ENCODE measurements at places on chromosomes 16 and 17.
A peak's percentile ranks its signal among the peaks of the same experiment; 100 is the strongest.

- DNase-seq, result no peak
Measured at GRCh38 chr16:17986991-17987390, 349.5 kb downstream of the NPIPA8 start.

DNA sequence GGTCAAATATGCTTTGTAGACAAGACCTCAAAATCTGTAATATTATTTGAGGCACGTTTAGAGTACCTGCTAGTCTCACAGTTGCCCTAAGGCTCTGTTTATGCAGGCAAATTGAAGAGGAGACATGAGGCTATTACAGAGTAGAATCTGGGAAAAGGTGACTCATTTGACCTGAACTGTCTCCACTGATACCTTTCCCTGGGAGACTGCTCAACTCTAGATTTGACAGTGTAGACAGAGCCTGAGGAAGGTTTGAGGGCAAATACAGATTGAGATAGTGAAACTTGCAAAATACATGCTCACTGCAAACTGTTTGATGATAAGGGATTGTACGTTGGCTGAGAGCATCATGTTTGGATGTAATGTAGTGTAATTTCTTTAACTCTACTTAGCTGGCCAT lies 1266.6 kb upstream of the CDH8 start:
- no peak for DNase-seq

GRCh38 chr16:14354561-14355351 lies 275.3 kb downstream of the PARN start:
- DNase-seq, result peak; percentile 85

GRCh38 chr17:73132085-73132492 lies 32.7 kb upstream of the SSTR2 start:
- no peak for DNase-seq

DNA sequence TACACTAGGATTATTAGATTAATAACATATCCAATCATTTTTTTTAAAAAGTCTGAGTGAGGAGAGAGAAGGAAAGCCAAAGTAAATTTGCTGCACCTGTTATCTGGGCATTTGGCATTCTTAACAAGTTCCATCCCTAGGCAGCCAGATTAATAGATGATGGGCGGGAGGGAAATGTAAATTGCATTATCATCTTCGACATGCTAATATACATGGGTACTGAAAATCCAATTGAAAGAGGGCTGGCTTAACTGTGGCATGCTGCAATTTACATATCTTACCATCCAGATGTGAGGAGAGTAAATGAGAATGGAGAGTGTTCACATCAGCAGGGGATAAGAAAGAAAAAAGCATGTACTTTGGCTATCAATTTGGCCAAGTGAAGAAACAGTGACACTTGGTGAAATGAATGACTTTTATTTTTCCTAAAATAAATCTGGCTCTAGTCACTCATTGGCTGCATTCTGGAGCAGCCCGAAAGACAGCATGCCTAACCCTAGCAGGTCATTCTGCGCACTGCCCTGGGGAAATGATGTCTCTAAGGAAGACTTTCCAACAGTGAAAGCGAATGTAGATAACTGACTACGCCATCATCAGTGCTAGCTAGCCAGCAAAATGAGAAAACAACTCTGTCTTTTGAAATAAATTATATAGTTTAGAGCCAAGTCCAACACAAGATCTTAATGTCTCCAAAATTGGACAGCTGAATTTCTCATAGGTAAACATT lies 57.9 kb downstream of the HYDIN start:
- no peak for DNase-seq

DNA sequence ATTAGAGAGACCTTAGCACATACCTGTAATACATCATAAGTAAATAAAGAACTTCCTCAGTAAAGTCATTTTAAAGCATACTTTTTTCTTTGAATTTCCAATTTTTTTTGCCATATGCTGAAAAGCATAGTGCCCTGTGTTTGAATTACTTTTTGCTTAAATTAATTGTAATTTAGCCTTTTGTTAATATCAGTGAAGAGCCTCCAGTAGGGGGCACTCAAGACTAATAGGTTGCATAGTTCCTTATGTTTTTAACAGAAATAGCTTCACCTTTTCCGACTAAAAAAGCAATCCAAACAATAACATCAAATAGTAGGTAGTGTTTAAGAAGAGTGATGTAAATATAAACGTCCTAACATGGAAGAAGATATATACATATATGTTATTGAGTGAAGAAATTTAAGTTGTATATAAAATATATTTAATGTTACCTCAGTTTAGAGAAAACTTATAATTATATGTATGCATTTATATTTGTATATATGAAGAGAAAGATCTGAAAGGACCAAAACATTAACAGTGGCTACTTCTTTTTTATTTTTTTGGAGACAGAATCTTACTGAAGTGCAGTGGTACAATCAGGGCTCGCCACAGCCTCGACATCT lies 18.6 kb downstream of the RAD51C start:
- DNase-seq, result peak; percentile 9

- DNase-seq, result no peak
Measured at GRCh38 chr17:45357364-45357997, 40.7 kb upstream of the MAP3K14 start.

- DNase-seq, result no peak
Measured at GRCh38 chr16:86075839-86076440, 177.0 kb downstream of the IRF8 start.

All from CD4-positive, CD25-positive, alpha-beta regulatory T cell (primary cell).